ENCODE measurements at places on chromosomes 12 and 14. TPM values are rescaled to one million over a fixed set of nuclear protein-coding genes. Genes with fewer than 3 reads are reported as not detected.

KRT75 gene
- total RNA-seq = not detected

CLEC9A gene
- total RNA-seq = not detected

ZDHHC22 gene
- total RNA-seq = 0.16 TPM

POTEG gene
- total RNA-seq = not detected

NDRG2 gene
- 8.0 TPM for total RNA-seq

GPN3 gene
- total RNA-seq = 18.9 TPM

CD163 gene
- not detected for total RNA-seq

ANG gene
- 7.4 TPM for total RNA-seq

LRTM2 gene
- not detected for total RNA-seq
